SJCRH30 (cell line): ENCODE measurements at places on chromosomes 1 and 21. TPM values are rescaled to one million over a fixed set of nuclear protein-coding genes. Genes with fewer than 3 reads are reported as not detected.

DNA sequence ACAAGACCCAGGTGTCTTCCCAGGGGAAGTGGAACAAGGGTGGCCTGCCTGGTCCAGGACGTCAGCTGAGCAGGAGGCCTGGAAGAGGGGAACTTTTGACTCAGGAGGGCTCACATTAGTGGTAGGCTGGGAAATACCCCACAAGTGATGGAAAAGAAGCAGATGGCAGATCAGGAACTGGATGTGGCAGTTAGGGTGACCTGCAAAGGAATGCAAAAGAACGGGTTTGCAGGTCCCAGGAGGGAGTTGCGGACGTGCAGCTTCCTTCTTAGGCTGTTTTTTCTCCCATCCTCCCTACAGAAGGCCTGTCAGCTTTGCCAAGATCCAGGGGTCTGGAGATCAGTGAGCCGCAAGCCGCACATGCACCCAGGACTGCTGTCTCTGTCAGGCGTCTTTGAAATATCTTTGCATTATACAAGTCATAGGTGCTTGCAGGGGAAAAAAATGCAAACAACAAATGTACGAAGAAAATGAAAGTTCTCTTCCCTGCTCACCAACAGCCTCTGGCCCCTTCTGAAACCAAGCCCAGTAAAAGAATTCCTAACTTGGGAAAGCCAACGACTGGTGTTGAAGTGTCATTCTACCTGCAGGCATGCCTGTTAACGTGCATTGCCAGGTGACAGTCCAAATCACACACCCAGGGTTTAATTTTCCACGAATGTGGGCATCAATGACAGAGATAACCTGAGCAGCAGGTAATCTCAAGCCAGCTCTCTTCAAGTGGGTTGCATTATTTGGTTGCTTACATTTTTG, 34.4 kb downstream of the NENF start:
- no peak for DNase-seq

GRCh38 chr1:97334454-97334853, 586.4 kb downstream of the DPYD start:
- no peak for DNase-seq

Gene UBXN10
- not detected in 2 replicates for total RNA-seq

DNA sequence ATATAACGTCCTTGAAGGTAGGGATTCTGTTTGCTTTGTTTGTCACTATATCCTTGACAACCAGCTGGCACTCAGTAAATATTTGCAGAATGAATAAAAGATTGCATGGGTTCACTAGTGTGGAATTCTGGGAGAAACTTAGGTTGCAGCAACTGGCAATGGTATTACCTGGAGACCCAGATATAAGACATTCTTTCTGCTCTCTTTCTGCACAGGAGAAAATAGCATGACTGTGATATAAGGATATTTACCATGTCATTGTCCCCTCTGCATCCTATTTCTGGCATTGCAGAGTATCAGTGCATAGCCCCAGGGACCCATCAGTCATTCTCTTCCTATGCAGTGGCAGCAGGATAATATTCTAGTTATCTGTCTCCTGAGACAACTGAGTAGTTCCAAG, 308.9 kb upstream of the LRRC7 start:
- DNase-seq: no peak

DNA sequence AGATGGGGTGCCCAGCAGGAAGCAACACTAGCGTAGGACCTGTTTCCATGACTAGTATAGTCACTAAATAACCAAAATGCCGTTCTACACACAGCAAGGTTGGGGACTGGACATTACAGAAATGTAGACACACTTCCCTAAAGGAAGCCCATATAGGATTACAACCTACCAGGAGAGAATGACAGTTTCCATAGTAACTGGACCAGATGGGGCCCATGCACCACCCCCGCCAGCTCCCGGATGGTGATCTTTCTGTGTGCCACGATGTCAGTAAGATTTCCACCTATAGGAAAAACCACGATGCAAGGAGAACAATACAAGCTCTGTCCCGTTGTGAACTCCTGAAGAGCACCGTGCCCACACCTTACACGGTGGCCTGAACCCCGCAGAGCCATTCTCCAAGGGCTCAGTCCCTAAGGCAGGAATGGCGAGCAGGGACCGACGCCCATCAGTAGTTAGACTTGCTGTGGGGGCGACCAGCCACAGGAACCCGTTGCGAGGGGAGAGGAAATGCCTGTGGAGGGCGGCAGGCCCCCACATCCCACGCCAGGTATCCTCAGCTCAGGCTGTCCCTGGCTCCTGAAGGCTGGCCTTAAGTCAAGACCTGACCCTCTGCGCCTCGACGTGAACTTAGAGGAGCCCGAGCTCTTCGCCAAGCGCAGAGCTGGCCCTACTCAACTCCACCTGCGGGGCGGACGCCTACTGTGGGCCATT, 13.6 kb upstream of the CEP85 start:
- no peak for DNase-seq

- no peak for DNase-seq
Measured at GRCh38 chr1:80961464-80962190, 839.1 kb upstream of the ADGRL2 start.

DNA sequence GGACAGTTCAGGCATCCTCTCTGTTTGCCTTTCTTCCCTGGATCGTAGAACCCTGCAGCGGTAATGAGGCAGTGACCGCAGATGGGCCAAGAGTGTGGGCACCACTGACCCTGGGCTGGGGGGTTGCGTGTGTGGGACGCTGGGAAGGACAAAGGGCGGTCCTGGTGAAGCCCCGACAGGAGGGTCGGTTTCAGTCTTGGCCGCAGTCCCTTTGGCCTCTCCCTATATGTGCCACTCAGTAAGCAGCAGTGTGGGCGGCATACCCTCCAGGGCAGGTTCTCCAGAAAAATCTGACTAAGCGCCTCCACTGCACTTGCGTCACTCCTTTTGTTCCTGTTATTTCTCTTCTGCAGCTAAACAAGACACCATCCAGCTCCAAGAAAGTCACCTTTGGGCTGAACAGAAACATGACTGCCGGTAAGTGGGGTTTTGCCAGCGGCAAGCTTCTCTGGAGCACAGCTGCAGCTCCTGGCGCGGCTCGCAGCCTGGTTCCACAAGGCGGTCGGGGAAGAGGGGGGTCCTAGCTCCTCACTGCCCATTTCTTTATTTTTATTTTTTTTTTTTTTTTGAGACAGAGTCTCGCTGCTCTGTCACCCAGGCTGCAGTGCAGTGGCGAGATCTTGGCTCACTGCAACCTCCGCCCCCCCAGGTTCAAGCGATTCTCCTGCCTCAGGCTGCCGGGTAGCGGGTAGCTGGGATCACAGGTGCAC, 27.7 kb upstream of the PDXK start:
- DNase-seq: no peak

DNA sequence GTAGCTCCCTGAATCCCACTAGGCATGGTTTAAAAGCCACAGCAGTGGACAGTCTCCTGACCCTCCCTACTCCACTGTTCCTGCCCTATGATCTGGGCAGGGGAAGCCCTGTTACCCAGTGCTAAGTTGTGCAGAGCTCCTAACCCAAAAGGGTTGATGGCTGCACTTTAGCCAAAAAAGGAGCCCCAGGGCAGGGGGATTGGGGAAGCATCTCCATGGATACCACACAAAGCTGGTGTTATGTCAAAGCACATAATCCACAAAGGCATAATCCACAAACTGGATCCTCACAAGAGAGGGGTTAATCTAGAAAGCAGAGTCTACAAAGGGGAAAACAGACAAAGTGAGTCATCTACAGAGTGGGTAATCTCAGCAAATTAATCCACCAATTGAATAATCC, 5.7 kb downstream of the RSPO1 start:
- no peak for DNase-seq

GRCh38 chr1:1179346-1179982, 5.8 kb downstream of the TTLL10 start:
- no peak for DNase-seq

DNA sequence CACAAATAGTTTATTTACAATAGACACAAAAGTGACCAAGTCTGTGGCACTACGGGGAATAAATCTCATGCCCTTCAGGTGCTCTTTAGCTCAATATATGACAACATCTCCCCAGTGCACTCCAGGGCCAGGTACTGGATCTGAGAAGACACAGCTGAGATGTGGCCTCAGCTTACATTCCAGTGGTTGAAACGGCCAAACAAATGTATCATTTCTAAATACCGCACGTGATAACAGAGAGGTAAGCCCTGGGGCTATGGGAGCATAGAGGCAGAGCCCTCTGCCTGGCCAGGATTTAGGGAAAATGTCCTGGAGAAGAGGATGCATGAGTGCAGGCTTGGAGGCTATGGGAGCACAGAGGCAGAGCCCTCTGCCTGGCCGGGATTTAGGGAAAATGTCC, 630.5 kb downstream of the SMYD3 start:
- DNase-seq: peak; percentile 19

Gene APCS
- not detected in 2 replicates for total RNA-seq

Gene GPR153
- total RNA-seq: 58.2 and 61.3 TPM in 2 replicates

Gene SHISA4
- 3.5 and 3.8 TPM in 2 replicates for total RNA-seq

GRCh38 chr1:43779805-43780403, 72.6 kb downstream of the ST3GAL3 start:
- no peak for DNase-seq

GRCh38 chr21:38898422-38899096, 92.8 kb downstream of the ETS2 start:
- DNase-seq: no peak

DNA sequence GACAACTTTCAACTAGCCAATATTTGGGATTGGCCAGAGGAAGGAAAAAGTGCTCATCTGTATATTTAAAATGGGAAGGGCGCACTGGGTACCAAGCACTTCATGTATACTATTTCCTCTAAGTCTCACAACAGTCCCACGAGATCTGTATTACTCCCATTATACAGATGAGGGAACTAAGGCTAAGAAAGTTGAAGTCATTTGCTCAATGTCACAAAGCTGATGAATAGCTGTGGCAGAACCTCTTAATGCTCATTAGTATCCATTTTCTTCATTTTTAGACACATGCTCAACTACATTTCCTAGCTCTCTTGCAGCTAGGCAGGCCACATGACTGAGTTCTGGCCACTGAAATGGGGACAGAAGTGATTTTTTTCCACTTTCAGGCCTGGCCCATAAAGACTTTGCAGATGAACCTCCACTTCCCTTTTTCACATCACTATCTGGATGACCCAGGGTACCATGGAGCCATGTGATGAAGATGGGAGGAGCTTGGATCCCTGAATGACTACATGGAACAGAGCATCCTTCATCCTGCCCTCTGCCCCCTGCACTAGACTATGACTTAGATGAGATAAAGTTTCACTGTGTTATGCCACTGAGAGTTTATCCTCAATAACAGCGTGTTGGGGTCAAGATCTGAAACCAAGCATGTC, 31.8 kb downstream of the ATF3 start:
- DNase-seq: no peak

GRCh38 chr1:51898090-51898734, 19.7 kb upstream of the NRDC start:
- no peak for DNase-seq

GRCh38 chr1:198902655-198903054, 263.8 kb downstream of the PTPRC start:
- DNase-seq: no peak

Gene ACTN2
- total RNA-seq: 2.0 and 3.0 TPM in 2 replicates

Gene TSSK3
- 1.0 and 1.2 TPM in 2 replicates for total RNA-seq

GRCh38 chr1:154967331-154967950, 3.1 kb downstream of the SHC1 start:
- DNase-seq: no peak

GRCh38 chr1:19903621-19904020, 19.8 kb downstream of the PLA2G2E start:
- no peak for DNase-seq
